Natural killer cell treated with Interleukin-12 subunit alpha and Interleukin-12 subunit beta and Interleukin-15 and Interleukin-18, amount 100 ng/mL, for 72 hours (primary cell): ENCODE measurements at places on chromosomes 5 and 9.

DNA sequence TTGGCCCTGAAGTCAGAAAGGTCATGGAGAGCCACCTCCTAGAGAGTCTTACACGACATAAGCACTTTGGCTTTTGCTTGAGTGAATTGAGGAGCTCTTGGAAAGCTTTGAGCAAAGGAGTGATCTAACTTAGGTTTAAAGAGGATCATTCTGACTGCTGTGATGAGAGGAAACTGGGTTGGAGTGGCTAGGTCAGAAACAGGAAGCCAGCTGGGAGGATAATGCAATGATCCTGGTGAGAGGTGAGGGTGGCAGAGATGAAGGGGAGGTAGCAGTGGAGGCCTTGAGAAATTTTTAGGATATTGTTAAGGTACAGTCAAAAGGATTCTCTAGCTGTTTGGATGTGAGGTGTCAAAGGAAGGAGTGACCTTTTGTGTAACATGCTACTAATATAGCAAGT is 32.2 kb upstream of the ROPN1L start:
- DNase-seq, result no peak

- DNase-seq, result no peak
These were observed 56.4 kb downstream of the LHFPL2 start for GRCh38 chr5:78591972-78592700.

- DNase-seq, result no peak
These were observed 9.7 kb downstream of the NOTCH1 start for GRCh38 chr9:136536051-136536720.

- no peak for DNase-seq
These were observed 26.4 kb downstream of the ZDHHC11B start for GRCh38 chr5:757931-758697.

DNA sequence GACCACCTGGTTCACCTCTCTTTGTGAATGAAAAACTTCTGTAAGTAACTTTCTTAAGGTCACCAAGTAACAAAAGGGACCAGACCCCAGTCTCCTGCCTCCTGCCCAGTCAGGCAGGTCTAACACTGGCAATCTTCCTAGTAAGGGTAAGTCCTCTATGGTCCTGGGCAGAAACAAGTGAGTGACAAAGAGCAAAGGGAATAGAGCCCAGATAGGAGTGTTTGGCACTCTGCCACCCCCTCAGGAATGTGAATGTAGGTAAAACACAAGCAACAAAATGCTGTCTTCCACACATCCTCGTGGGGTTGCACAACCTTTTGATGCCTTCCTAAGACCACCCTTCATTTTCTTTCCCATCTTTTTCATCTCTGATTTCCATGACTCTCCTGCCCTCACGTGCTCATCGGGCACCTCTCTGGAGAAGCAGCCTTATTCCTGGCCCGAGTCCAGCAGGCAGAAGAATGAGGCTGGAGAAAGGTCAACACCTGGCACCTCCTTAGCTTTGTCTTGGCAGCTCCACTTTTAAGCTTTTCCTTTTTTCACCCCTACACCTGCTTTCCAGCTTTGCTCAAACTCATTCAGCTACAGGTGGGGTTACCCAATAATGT is 90.2 kb upstream of the LHFPL2 start:
- no peak for DNase-seq
